Activated CD4-positive, alpha-beta T cell treated with anti-CD3 and anti-CD28 coated beads, Interleukin-2, amount 50 U/mL, for 16 hours (primary cell): ENCODE measurements at places on chromosomes 7 and 10.

DNA sequence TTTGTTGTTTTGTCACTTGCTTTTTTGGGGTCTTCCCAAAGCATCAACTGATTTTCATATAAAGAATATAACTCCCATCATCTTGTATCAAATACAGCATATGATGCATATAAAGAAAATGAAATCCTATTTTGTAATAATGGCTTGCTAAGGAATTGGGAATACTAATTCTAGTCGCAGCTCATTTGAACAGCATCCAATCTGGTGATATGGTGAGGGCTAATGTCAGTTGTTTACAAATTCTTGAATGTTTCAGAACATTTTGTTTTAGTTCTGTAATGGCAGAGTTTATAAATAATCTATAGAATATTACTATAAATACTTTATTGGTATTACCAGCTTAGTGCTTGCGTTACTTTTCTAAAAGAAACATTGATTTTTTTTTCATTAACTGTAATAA lies 8.9 kb downstream of the PALS2 start:
- no peak for DNase-seq

- peak; percentile 1 for DNase-seq
Measured at GRCh38 chr10:18501629-18502028, 149.8 kb downstream of the NSUN6 start.

DNA sequence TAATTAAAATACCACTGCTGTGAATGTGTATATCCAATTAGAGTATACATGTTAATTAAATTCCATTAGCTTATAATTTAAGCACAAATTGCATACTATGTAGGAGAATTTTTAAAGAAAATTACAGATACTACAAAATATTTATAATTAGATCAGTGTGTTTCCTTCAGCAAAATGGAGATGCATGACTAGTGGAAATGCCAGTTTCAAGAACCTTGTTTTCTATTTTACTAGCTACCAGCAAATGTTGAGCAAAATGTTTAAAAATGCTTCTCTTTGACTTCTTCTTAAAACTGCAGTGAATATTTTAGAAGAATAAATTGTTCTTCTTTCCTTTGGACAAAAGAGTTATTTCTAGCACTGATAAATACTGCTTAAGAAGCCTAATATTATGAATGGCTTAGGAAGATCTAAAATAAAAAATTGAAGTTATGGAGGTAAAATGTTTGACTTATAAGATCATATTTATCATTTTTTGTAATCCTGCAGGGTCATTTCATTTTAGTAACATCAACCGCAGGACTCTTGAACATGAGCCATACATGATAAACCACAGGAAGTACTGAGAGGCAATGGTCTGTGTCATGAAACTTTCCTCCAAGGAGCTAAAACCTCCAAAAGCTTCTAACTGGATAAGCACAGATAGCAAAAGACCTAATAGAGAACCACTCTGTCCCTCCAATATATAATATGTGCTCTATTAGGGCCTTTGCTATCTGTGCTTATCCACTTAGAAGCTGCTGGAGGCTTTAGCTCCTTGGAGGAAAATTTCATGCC lies 1066.0 kb upstream of the CELF2 start:
- DNase-seq: no peak

DNA sequence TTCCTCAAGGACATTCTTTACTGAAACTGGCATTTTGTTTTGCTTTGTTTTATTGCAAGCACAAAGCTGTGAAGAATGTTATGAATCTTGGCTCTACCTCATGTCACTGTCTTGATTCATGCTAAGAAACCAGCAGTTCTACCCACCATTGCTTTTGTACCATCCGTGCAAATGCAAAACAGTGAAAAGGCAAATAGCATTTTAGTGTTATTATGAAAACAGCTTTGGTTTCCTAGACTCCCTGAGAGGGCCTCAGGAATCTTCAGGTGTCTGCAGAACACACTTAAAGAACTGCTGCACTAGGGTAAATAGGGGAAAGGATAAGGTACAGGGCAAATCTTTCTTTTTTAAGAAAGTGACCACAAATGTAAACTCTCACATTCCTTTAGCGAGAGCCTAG lies 318.9 kb downstream of the AHR start:
- no peak for DNase-seq

DNA sequence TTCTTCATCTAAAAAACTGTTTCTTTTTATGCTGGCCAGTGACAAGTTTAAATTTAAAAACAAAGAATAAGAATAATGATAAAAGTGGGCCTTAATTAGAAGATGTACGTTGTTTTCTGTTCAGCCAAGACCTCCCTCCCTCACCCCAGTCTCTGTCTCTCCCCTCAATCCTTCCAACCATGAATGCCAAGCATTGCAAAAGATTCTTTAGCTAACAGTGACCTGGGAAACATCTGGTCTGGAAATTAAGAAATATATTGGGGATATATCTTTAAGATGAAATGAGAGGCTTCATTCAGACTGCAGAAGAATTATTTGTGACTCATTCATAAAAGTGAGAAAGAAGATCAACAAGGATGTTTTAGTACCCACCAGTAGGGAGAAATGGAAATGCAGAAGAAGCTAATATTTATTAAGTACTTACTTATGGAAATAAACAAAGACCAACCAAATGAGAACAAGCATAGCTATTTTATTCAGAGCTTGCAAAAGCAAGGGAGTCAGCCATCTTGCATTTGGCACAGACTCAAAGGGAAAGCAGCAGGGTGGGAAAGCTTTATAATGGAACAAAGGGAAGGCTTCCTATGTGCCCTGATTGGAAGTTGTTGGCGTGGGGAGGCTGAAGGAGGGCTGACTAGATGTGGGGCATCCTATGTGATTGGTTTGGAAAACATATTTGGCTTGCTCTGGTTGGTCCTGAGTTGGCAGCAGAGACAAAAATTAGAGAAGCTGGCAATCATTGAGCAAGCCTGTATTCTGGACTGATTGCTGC lies 595.4 kb upstream of the GHITM start:
- DNase-seq: no peak

DNA sequence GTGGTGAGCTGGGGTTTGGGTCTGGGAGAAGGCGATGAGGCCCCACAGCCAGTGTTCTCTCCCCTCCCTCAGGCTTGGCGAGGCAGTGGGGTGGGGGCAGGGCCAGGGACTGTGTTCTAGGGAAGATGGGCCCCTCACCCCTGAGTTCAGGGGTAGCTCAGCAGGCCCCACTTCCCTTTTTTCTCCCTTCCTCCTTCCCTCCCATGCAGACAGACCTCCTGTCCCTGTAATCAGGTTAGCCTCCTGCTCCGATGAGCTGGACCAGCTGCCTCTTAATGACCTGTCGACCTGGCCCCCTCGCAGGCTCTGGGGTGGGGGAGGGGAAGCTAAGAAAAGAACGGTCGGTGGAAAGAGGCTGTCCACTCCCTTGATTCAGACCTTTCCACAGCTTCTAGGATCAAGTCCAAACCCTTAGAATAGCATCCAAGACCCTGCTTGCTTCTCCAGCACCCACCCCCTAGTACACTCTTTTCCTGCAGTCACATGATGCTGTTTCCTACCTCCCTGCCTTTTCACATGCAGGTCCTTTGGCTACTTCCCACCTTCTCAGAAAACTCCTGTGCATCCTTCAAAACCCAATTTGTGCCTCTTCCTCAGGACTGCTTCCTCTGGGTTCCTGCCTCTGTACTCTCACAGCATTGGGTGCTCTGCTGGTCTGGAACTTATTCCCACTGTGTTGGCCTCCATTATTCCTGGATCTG lies 64.1 kb downstream of the ZMIZ1 start:
- DNase-seq: no peak

GRCh38 chr10:125035136-125035535 lies 93.2 kb downstream of the ZRANB1 start:
- DNase-seq: no peak

GRCh38 chr7:4904346-4904745 lies 20.8 kb upstream of the RADIL start:
- no peak for DNase-seq

GRCh38 chr7:77329466-77330168 lies 86.5 kb downstream of the GSAP start:
- peak; percentile 32 for DNase-seq

GRCh38 chr7:55288070-55288824 lies 76.9 kb upstream of the LANCL2 start:
- no peak for DNase-seq

DNA sequence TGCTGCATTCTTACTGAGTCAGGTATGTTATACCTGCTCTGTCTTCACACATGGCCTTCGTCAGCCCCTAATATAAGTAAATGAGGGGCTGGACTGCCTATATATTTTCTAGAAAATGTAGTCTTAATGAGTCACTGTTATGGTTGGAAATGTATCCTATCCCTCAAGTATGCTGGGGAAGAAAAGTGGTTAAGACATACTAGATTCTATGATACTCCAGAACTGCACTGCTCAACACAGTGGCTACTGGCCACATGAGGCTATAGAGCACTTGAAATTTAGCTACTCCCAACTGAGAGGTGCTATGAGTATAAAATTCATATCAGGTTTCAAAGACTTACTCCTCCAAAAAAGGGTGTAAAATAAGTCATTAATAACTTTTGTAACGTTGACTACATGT lies 104.3 kb upstream of the STEAP1B start:
- DNase-seq: no peak

DNA sequence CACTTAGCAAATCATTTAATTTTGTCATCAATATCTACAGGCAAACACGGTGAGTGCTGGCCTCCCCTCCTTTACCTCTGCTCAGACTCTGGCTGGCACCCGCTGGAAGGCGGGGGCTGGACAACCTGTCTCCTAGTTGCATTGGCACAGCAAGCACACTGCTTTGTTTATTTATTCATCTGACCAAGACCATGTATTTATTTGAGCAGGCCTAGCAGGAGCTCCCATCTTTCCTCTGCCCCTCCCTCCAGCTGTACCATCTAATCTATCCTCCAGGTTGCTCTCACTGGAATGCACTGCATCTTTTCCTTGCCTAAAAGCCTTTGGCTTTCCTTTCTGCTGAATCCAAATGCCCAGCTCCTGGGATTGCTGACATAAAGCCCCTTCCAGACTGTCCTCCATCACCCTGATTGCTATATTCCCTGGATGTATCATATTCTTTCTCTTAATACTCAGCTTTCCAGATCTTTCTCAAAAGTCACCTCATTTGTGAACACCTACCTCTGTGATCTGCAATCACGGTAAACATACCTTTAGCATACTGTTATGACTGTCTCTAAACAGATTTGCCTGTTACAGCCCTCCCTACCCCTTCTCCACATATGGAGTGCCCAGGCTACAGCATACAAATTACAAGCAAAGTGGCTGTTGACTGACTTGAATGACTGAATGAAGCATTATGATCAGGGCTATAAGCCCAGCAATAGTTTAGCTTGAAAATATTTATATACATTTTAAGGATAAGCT lies 9.6 kb downstream of the ELMO1 start:
- DNase-seq: peak; percentile 48

GRCh38 chr7:4189131-4189570 lies 492.9 kb upstream of the FOXK1 start:
- DNase-seq: no peak

DNA sequence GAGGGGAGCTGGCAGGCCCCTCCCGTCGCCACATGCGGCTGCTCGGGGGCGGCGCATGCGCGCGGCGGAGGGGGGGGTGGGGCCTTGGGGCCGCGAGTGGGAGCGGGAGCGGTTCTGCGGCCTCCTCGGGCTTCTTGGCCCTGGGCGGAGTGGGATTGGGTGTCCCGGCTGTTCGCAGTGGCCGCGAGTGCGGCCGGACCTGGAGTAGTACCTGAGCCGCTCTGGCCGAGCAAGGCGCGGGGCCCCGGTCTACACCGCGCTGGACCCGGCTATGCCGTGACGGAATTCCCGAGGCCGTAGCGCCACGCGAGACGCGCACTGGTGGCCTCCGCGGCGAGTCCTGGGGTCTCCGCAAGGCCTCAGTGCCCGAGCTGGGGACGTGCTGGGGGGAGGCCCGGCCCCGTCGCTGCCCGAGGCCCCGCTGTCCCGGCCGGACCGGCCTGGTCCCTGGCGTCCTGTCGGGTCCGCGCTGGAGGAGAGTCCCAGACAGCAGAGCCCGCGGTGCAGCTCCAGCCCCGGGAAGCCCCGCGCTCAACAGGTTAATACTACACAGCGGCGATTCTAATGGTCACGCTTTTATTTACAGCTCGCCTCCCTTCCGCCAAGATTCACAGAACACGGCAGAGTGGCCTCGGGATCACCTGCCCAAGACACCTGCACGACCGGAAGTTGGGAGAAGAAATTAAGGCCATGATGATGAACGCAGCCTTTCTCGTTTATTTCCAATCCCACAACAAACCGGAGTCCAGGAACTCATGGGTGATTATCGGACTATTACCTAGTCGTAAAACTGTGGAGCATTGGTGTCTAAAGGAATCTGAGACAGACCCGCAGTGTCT lies 671 bp upstream of the PAXIP1 start:
- DNase-seq: peak; percentile 78

DNA sequence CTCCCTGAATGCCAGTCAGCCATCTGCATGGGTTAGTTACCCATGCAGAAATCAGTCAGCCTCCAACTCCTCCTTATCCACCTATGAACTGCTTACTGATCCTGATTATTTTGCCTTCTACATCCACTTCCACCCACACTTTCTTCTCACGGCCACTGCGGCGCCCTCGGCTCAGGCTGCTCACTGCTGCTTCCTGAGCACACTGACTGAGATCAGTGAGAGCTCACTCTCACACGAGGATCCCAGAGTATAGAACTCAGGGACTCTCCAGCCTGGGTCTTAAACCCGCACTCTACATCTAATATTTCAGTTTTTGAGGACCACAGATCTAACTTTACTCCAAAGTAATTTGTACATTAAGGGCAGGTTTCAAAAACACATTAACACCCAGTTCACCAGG lies 64.4 kb downstream of the GRB10 start:
- no peak for DNase-seq

- peak; percentile 1 for DNase-seq
Measured at GRCh38 chr10:106734220-106734619, 430.3 kb downstream of the SORCS1 start.

DNA sequence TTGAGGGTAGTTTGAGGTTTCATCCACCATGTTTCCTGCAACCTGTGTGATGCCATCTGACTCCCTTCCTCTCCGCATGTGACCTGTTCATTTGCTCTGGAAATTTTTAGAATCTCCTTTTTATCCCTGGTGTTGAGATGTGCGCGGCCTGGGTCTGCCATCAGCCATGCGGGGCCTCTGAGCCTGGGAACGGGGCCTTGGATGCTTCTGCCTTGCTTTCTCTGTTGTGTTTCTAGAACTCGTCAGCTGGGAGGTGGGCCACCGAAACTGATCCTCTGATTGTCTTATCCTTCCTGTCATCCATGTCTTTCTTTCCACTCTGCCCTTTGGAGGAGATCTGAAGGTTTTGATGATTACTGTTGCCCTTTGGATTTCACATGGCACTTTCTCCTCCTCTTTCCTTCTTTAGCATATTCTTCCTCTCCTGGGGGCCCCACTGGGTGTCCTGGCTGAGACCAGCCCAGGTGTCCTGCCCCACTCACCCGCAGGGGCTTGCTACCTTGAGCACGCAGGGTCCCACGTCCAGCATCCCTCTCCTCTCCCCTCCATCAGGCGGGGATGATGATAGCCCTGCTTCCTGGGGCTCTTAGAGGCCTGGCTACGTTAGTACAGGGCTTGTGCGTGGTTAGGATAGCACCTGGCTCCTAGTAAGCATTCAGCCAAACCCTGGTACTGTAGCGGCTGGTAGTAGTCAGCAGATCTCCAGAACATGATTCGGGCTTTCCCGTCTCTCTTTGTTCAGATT lies 29.9 kb downstream of the PPP2R2D start:
- DNase-seq: no peak
